ENCODE measurements at places on chromosomes 3 and 15. TPM values are rescaled to one million over a fixed set of nuclear protein-coding genes. Genes with fewer than 3 reads are reported as not detected.

B3GNT5 gene
- total RNA-seq = 0.69 TPM

LSMEM2 gene
- 29.2 TPM for total RNA-seq

C3orf62 gene
- 2.9 TPM for total RNA-seq

CD200R1 gene
- total RNA-seq = 0.36 TPM

SGO1 gene
- total RNA-seq = 11.4 TPM

DNA sequence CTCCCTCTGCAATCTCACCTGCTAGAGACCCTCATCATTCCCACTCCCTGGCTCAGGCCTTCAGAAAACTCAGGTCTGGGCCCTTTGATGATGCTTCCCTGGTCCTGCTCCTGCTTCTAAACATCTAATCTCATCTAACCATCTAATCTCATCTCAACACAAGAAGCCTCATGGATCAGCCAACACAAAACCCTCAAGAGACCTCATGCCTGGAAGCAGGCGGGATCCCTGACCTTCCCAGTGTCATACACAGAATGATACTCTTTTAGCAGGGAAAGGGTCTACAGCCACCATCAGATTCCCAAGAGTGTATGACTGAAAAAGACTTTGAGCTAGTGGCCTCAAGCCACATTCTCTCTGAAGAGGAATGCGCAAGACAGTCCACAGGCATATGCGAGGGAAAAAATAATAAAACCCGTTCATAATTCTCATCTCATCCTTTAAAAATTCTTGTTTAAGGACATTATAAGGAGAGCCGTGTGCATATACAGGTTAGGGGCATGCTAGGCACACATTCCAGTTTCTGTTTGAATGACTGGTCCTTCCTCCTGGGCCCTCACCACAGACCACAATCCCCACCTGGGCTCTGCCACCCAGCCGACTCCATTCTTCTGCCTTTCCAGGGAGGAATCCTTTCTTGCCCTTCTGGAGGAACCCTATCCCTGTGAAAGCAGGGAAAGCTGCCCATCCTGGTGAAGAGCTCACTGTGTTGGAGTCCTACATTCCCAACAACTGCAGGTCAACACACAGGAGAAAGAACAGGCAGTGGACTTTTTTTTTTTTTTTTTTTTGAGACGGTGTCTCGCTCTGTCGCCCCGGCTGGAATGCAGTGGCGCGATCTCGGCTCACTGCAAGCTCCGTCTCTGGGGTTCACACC lies 2.2 kb downstream of the ZXDC start:
- DNase-seq = no peak
- no peaks in the 10 kb centered on the region for H3K27me3 ChIP-seq
- H3K27ac ChIP-seq = no peak overlapping the region
- peaks cover 39% of the 10 kb centered on the region for H3K4me1 ChIP-seq
- peaks cover 13% of the 10 kb centered on the region for H3K36me3 ChIP-seq

GRCh38 chr3:169764312-169764881 lies 463 bp downstream of the TERC start:
- H3K4me1 ChIP-seq = no peaks in the 10 kb centered on the region
- H3K27ac ChIP-seq = peak overlapping the region; percentile 56
- no peak for DNase-seq
- H3K27me3 ChIP-seq = no peaks in the 10 kb centered on the region
- peak overlapping the region; percentile 42 for H3K4me3 ChIP-seq

- H3K36me3 ChIP-seq = no peaks in the 10 kb centered on the region
- no peak overlapping the region for H3K4me3 ChIP-seq
- no peaks in the 10 kb centered on the region for H3K27me3 ChIP-seq
- H3K4me1 ChIP-seq = no peaks in the 10 kb centered on the region
- H3K27ac ChIP-seq = no peak overlapping the region
- DNase-seq = no peak
Measured at GRCh38 chr3:34072297-34072696, 273.9 kb downstream of the PDCD6IP start.

DNA sequence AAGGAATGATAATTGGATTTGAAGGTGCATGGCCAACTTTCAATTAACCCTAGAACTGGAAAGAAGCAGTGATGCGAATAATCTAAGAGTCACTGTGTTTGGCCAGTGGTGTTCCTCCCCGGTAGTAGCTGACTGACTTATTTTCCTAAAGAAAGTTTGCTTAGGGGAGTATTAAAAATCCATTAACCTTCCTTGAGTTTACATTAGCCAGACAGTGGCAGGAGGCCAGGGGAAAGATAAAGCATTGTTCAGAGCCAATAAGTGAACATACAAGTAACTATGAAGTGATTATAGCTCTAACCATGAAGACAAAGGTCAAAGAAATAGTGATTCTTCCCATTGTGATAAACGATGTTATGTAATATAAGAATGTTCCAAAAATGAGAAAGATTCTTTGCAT lies 8.9 kb upstream of the TMEM202 start:
- no peak for DNase-seq
- H3K27ac ChIP-seq = no peak overlapping the region
- H3K27me3 ChIP-seq = peaks cover 4% of the 10 kb centered on the region

- H3K4me3 ChIP-seq = no peak overlapping the region
- no peaks in the 10 kb centered on the region for H3K4me1 ChIP-seq
- DNase-seq = no peak
- H3K36me3 ChIP-seq = no peaks in the 10 kb centered on the region
Measured at GRCh38 chr3:36877930-36878685, 66.7 kb downstream of the TRANK1 start.

GRCh38 chr3:73727854-73728253 lies 103.1 kb upstream of the PDZRN3 start:
- H3K4me1 ChIP-seq = peaks cover 27% of the 10 kb centered on the region
- peak overlapping the region; percentile 61 for H3K27ac ChIP-seq
- no peaks in the 10 kb centered on the region for H3K27me3 ChIP-seq
- no peaks in the 10 kb centered on the region for H3K36me3 ChIP-seq
- H3K4me3 ChIP-seq = no peak overlapping the region

Measured in cardiac muscle cell (in vitro differentiated cells and primary cell).